ENCODE measurements at places on chromosomes 2 and 18. TPM values are rescaled to one million over a fixed set of nuclear protein-coding genes. Genes with fewer than 3 reads are reported as not detected.

GRCh38 chr18:22219568-22220355, 50.4 kb downstream of the GATA6 start:
- no peaks in the 10 kb centered on the region for H3K36me3 ChIP-seq
- H3K4me1 ChIP-seq, result peaks cover 4% of the 10 kb centered on the region
- H3K27me3 ChIP-seq, result no peaks in the 10 kb centered on the region
- no peak for DNase-seq

DNA sequence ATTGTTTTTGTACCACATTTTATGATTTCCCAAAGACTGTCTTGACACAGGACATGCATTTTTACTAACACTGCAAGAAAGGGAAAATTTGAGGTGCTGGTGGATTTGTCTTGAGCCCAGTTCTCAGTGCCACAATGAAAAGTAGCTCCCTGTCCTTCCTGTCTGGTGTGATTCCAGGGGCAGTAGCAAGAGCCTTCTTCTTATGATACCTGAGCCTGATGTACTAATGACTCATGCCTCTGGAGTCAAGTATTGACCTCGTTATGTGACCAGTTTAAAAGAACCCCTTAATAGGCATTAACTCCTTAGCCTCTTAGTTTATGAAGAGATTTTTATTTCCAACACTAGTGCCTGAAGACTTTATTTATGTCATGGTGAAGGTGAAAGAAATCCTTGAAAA, 728.6 kb downstream of the SLC4A3 start:
- no peaks in the 10 kb centered on the region for H3K4me1 ChIP-seq
- no peaks in the 10 kb centered on the region for H3K36me3 ChIP-seq
- DNase-seq, result no peak

- no peak overlapping the region for H3K4me3 ChIP-seq
- DNase-seq, result no peak
- H3K36me3 ChIP-seq, result no peaks in the 10 kb centered on the region
- H3K4me1 ChIP-seq, result no peaks in the 10 kb centered on the region
- no peaks in the 10 kb centered on the region for H3K27me3 ChIP-seq
- H3K27ac ChIP-seq, result no peak overlapping the region
Measured at GRCh38 chr2:210072493-210072892, 70.1 kb downstream of the RPE start.

GRCh38 chr2:120155308-120155707, 67.9 kb downstream of the TMEM185B start:
- H3K4me1 ChIP-seq, result no peaks in the 10 kb centered on the region
- no peak for DNase-seq
- H3K4me3 ChIP-seq, result no peak overlapping the region
- no peak overlapping the region for H3K27ac ChIP-seq
- H3K36me3 ChIP-seq, result peaks cover 18% of the 10 kb centered on the region

GRCh38 chr2:26088038-26088643, 54.3 kb downstream of the RAB10 start:
- no peak overlapping the region for H3K27ac ChIP-seq
- no peaks in the 10 kb centered on the region for H3K27me3 ChIP-seq
- no peak for DNase-seq

DNA sequence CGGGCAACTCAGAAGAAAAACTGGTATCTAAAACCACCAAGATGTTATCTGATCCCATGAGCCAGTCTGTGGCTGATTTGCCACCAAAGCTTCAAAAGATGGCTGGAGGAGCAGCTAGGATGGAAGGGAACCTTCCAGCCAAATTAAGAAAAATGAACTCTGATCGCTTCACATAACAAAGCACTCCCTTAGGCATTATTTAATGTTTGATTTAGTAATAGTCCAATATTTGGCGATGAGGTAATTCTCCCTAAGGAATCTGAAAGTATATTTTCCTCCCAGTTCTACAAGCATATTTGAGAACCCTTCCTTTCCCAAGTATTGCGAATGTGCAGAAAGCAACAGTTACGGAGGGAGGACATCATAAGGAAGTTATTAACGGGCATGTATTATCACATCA, 156.6 kb downstream of the KCNJ3 start:
- DNase-seq, result no peak
- no peak overlapping the region for H3K4me3 ChIP-seq
- H3K27me3 ChIP-seq, result no peaks in the 10 kb centered on the region
- no peaks in the 10 kb centered on the region for H3K4me1 ChIP-seq
- no peaks in the 10 kb centered on the region for H3K36me3 ChIP-seq
- no peak overlapping the region for H3K27ac ChIP-seq

GRCh38 chr2:111042772-111043771, 77.6 kb upstream of the BCL2L11 start:
- H3K4me3 ChIP-seq, result no peak overlapping the region
- H3K36me3 ChIP-seq, result no peaks in the 10 kb centered on the region
- no peaks in the 10 kb centered on the region for H3K4me1 ChIP-seq
- H3K27ac ChIP-seq, result no peak overlapping the region
- H3K27me3 ChIP-seq, result no peaks in the 10 kb centered on the region

DNA sequence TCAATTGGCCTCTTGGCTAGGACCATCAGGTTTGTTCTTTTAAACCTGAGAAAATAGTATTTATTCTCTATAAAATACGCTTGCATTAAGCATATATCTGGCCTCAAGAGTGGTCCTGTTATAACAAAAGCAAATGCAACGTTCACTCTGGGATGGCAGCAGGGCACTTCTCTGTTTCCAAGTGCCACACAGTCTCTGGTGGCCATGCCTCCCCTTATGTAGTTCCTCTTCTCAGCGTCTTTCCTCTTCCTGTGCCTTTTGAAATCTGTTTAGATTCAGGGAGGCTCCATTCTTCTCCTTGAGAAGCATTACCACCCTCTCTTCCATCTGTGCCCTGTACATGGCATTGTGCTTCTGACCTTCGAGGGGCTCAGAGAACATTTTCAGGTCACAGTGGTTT, 51.9 kb downstream of the TSHZ1 start:
- DNase-seq, result no peak
- no peak overlapping the region for H3K27ac ChIP-seq
- H3K4me3 ChIP-seq, result no peak overlapping the region
- peaks cover 8% of the 10 kb centered on the region for H3K4me1 ChIP-seq
- H3K27me3 ChIP-seq, result no peaks in the 10 kb centered on the region
- H3K36me3 ChIP-seq, result no peaks in the 10 kb centered on the region

Gene NBAS
- total RNA-seq, result 61.3 TPM

Gene HADHA
- total RNA-seq, result 117 TPM

Gene GCG
- total RNA-seq, result not detected

Gene CPLX4
- not detected for total RNA-seq

Gene NT5C1B
- not detected for total RNA-seq

Measured in lung (tissue), 17 donors.